ENCODE measurements at places on chromosomes 13 and 19.

DNA sequence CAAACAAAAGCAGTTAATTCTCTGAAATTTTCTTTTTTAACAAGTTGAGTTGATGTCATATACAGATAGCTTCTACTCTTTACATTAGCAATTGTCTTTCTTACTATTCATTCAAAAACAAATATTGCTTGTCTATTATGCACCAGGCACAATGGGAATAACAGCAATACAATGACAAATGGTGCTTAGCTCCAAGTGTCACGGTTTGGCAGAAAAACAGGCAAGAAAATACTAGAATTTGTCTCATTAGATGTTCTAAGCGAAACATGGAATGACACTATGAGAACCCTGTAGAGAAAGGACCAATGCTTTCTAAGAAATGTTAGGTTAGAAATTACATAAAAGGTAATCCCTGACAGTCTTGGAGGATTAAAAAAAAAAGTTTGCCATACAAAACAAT, 187.6 kb downstream of the PCDH9 start:
- DNase-seq: no peak

DNA sequence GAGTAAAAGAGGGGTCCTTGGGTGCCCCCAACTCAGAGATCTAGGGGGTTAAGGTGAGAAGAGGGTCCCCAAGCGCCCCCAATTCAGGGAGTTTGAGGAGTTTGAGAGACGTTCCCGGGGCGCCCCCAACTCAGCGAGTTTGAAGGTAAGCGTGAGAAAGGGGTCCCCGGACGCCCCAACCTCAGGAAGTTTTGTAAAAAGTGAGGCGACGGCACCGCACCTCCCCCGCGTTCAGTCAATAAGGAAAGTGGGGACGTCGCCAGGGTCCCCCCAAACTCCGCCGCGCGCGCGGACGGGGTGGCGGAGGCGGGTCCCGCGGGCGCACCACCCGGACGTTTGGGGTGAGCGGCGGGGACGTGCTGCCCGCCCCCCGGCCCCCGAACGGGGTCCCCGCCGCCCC, 353 bp downstream of the RFX2 start:
- DNase-seq: no peak

GRCh38 chr13:69755101-69755500, 352.5 kb upstream of the ATXN8OS start:
- no peak for DNase-seq

DNA sequence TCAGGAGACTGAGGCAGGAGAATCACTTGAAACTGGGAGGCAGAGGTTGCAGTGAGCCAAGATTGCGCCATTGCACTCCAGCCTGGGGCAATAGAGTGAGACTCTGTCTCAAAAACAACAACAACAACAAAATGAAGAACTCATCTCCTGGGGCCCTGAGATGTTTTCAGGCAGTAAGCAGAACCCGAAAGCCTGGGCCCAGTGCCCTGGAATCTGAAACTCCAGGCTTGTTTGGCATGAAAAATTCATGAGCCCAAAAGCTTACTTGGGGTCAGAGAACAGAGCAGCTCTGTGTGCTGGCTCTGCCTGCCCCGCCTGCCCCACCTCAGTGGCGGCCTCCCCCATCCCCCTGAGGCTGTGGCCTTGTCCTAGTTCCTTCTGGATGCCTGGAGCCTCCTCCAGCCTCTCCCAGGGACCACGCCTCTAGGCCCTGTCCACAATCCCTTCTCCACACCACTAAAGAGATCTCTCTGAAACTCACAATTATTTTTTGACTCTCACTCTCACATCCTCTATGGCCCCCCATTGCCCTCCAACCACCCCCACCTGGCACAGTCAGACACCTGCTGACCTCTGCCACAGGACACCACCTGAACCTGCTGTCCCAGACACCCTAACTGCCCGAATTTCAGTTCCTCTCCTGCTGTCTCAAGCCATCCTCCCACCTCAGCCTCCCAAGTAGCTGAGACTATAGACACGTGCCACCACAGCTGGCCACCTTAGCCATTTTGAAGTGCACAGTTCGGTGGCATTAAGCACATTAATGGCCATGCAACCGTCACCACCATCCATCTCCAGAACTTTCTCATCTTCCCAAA, 6.9 kb upstream of the AP1M2 start:
- no peak for DNase-seq

GRCh38 chr19:19571071-19571786, 33.2 kb downstream of the CILP2 start:
- DNase-seq: no peak

- no peak for DNase-seq
Measured at GRCh38 chr13:110004814-110005213, 218.4 kb upstream of the IRS2 start.

DNA sequence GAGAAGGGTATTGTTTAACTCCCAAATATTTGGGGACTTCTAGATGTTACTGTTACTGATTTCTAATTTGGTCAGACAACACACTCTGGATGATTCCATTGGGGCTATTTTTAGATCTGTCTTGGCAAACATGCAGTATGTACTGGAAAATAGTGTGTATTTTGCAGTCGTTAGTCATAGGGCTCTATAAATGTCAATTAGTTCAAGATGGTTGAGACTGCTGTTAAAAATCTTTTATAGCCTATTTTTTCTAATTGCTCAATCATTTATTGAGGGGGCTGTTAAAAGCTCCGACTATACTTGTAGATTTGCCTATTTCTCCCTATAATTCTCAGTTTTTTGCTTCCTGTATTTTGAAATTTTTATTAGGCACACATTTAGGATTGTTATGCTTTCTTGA, 31.4 kb downstream of the PPP5C start:
- no peak for DNase-seq

DNA sequence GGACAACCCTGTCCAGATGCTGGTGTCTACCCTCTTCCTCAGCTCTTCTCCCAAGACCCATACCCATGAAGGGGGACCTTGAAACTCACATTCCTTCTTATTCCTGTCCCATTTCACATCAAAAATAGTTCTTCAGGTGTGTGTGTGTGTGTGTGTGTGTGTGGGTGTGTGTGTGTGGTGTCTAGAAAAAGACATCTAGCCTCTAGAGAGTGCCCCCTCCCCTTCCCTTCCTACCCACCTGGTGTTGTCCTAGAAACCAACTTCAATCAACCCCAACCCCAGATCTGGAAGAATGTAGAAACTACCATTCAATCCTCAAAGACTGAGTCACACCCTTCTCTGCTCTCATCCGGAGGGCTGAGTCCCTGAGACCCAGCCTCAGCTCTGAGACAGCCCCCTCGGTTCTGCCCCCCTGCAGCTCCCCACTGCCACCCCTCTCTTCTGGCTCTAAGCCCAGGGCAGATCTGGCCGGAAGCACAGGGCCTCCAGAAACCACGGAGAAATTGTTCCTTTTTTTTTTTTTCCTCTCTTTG, 3.5 kb downstream of the KCNN4 start:
- peak; percentile 37 for DNase-seq

GRCh38 chr13:42041684-42042035, 6.8 kb upstream of the DGKH start:
- DNase-seq: no peak

DNA sequence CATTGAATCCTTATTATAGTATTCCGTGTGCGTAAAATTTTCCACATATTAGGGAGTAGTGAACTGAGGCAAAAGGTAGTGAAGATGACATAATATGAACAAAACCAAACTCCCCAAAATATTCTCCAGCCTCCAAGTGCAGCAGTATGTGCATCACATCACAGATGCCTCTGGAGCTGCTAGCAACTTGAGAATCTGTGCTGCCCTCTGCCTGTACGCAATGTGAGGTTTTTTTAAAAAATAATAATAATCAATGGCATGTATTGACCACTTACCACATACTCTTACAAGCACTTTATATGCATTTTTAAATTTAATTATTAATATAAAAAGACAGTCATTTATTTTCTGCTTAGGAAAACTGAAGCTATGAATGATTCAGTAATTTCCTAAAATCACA, 583.0 kb upstream of the SPRY2 start:
- no peak for DNase-seq

DNA sequence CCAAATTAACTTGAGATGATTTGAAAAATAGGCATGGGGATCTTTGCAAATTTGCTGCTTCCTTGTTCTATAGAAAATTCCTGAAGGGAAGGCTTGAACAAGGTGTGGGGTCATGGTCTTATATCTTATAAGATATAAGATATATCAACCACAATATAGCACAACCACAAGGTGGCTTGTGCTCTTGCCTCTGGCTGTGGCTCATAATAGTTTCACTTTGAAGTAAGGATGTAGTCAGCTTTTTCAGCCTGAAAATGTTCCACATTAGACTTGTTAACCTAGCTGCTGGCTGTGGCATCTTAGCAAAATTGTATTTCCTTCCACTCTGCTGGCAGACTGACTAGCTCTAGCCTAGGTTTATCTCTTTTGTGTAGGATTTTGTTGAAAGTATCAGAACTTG, 169.7 kb downstream of the KLF5 start:
- DNase-seq: peak; percentile 56

DNA sequence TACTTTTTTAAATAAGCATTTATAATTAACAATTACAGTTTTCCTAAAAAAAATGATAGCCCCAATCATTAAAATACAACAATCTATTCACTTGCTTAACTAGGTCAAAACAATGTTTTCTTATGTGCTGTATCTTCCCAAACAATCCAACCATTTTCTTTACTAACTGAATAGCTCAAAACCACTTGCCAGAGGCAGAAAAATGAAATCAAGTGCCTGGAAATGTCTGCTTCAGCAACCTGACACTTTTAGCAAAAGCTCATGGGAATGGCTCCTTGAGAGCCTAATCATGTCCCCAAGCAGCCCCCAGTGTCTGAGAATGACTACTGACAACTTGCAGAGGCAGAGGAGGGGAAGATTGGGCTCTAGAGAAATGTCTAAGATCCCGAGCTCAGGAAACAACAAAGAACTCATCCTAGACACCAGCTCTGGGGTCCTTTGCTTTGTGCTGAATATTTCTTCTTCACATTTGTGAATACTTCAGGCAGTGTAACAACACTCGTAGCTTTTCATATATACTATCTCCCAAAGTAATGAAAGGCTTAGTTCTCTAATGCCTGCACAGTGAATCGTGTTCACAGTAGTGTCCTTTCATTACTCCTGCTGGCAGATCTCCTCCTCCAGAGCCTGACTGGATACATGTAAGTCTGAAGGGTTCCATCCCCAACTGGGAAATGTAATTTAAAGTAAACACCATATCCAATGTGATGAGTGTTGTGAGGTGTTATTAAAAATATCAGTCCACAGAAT, 280.0 kb downstream of the LHFPL6 start:
- DNase-seq: no peak

DNA sequence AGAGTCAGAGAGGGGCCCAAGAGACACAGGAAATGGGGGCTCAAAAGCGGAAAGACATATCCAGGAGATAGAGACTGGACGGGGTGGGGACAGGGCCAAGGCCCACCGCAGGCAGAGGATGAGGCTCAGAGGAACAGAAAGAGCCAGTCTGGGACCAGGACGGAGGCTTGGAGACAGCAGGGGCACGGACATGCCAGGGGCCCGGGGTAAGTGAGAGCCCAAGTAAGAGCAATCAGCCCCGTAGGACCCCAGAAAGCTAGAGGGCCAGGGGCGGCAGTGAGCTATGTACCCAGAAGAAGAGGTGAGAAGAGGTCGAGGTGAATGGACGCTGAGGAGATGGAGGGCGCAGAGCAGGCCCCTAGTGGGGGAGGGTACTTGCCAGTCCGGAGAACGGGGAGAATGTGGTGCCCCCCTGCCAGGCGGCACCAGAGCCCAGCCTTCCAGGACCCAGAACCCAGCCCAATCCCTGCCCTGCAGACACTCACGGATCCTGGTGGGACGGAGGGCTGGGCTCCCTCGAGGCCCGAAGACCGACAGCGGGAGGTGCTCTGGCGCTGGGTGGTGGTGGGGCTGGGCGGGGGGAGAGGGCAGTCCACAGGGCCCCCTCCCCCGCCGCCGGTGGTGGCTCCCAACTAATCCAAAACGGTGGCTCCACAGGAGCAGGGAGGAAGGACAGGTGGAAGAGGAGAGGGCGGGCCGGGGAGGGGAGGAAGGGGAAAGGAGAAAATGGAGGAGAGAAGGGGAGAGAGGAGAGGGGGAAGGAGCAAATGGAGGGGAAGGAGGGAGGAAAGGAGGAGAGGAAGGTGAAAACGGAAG, 1.0 kb downstream of the GRIK5 start:
- no peak for DNase-seq

GRCh38 chr19:43430142-43430710, 15.5 kb downstream of the TEX101 start:
- DNase-seq: peak; percentile 31

DNA sequence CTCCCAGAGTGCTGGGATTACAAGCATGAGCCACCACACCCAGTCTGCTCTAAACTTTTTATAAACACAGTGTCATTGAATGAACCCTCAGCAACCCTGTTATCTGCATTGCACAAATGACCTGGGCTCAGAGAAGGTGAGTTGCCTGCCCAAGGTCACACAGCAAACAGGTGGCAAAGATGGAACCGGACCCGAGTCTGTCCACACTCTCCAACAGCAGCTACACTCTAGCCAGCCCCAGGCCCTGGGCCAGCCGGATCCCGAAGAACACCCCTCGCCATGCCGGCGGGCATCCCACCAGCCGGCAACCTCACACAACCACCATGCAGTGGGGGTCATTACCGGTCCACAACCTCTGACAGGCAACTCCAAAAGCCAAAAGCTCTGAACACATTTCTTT, 14.5 kb downstream of the ERCC2 start:
- DNase-seq: no peak

GRCh38 chr13:74145249-74145975, 11.2 kb upstream of the KLF12 start:
- no peak for DNase-seq

DNA sequence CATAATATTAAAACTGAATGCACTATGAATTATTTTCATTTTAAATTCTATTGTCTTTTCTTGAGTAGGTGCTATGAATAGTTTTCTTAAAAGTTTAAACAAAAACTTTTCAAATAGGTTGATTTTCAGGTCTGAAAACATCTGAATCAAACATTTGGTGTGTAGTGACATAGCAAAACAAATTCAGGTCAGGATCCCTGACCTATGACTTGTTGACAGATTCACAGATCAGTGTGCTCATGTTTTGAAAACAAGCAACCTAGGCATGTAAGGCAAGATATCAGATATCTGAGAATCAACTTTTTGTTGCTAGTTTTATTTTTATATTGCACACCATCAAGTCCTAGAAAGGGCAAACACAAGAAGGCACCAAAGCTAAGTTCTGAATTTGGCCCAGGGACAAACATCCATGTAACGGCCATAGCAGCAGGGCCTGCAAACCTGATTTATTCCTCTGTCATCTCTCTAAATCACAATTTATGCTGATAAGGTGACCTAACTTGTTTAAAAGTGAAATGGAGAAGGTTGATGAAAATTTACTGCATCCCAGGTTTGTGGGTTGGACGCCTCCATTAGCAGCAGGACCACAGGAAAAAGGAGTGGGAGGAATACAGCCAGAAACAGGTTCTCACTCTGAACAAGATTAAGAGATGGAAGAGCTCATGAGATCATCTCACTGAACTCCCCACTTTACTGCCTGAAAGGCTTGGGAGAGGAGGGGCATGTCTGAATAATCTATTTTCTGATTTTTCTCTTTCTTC, 337.7 kb downstream of the KCNRG start:
- DNase-seq: no peak

DNA sequence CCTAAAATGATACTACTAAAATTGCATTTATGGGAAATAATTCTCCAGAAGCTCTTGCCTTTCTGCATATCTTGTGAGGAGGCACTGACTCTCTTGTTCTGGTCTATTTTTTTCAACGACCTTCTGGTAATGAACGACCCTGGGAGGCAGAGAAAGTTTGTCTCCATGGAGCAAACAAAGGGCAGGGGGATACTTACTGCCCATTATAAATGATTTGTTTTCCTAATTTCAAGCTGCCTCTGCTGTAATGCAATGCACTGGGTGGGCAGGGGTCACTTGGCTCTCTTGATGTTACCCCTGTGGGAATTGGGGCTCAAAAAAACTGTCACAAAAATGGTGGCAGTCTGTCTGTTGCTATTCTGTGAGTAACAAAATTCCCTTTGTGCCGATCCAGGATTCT, 643.2 kb downstream of the LIG4 start:
- no peak for DNase-seq

GRCh38 chr19:19488875-19489690, 26.3 kb downstream of the TSSK6 start:
- peak; percentile 98 for DNase-seq
